ENCODE measurements at places on chromosomes 5 and 9.

DNA sequence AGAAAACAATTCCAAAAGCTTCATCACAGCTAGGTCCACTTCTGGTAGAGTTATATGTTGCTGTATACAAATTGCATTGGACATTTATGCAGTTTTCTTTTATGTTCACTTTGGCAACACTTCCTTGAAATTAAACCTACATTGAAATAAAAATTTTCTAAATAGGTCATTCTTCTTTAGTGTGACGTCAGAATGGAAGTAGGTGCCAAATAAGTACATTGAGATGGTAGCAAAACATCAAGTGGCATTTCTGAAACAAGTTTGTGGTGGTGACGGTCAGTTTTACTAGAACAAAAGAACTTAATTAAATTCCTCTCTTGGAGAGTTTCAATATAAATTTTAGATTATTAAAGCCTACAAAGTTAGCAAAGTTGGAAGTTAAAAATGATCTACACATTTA lies 895.1 kb downstream of the CDH9 start:
- no peak for DNase-seq

DNA sequence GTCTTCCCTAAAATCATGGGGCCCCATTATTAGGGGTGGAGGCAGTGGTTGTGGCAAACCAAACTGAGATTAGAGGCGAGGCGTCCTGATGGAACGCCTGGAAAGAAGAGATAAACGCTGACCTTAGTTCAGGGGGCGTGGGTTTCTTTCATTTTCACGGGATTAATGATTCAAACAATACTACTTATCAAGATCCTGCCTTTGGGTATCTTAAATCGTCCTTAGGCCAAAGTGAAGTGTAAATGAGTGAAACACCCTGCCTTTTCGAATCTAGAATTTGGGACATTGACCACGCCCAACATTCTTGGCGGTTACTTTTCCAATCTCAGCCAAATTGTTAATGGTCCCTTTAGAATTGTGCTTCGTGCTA lies 1.0 kb upstream of the UBTD2 start:
- DNase-seq, result no peak

GRCh38 chr5:40653221-40654022 lies 26.3 kb upstream of the PTGER4 start:
- no peak for DNase-seq

GRCh38 chr5:116032094-116032517 lies at the start of gene ARL14EPL:
ARL14EPL (plus strand) TSS chr5:116032472; CDS start chr5:116051466, 18,994 bp downstream.
- no peak for DNase-seq

DNA sequence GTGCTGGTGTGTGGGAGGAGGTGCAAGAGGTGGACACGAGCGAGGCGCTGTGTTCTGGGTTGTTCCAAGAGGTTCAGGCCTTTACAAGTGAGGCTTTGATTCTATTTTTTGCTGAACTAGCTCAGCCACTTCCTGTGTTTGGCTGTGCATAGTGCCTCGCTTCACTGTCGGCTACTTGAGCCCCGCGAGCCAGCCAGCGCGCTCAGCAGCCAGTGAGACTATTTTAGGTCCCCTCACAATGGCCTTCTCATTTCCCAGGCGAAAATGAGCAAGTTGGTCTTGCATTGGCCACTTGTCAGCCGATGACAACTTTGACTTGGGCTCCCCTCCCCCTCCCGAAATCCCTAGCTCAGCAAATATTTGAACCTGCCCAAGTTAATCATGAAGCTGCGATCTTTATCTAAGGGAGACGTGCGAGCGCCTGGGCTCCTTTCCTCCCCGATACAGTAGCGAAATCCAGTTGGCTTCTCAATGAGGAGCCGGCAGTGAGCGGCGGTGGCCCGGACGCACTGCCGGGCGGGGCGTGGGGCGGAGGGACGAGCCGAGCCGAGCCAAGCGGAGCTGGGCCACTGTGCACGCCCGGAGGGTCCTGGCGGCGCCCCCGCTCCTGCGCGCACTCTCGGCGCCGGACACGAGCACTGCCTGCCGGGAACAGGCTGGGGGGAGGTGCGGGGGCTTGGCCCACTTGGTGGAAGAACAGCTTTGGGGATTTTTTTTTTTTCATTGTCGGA lies 72.6 kb downstream of the PIK3R1 start:
- peak; percentile 57 for DNase-seq

GRCh38 chr9:115306865-115307264 lies 188.9 kb upstream of the TNC start:
- no peak for DNase-seq

DNA sequence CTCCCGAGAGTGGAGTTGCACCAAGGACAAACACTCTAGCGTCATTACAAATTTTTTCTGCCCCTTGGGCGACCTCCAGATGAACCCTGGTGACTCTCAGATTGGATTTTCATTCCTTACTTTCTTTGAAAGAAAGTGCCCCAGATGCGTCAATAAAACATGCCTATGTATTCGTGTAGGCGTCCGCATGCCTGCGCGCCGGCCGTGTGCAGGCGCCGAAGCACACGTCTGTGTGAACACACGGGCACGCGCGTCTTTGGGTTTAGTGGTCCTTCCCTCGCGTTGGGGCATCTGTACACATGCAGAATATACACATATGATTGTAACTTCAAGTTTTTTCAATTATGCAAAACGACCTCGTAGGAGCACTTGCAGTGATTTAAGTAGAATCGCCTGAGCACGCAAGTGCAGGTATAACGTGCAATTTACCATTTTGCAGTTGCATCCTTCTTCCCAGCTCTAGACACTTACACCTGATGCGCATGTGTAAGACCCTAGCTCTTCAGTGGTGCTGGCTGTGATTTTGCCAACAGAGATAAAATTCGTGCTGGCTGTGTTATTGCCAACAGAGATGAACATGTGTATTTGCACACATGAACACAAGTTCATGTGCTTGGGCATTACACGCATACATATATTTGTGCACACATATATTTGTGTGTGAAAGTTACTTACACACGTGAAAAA lies 1.9 kb upstream of the LHX2 start:
- DNase-seq, result no peak

GRCh38 chr5:52817818-52818217 lies 30.1 kb downstream of the ITGA1 start:
- no peak for DNase-seq

DNA sequence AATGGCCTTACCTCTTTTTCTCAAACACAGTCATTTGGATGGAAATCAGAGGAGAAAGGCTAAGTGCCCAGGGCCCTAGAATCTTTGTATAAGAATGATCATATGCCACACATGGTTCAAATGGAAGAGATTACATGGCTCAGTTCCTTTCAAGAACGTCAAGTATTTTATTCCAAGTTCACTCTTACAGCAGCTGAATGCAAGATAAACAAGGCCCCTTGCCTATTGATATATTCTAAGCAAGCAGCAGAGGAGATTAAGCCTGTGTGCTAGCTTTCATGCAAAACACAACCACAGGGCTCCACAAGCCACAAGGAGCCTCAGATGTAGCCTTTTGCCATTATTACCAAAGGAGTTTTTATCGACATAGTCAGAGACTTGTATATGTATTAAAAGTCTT lies 55.3 kb upstream of the SLCO6A1 start:
- no peak for DNase-seq

DNA sequence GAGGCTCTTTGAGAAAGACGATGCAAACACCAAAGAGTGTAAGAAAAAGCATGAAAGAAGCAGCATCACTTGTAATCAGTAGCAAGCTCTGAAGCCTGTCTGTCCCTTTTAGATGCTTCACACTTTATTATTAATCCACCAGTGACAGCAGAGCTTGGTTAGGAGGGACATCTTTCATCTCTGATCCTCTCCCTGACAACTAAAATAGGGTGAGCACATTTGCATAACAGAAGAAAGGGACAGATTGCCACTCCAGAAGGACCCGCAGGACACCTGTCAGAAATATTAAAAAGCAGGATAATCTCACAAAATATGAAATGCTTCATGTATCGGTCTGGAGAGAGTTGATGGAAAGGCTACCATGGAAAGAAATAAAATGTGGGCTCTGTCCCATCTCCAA lies 71.4 kb upstream of the MAP1B start:
- no peak for DNase-seq

GRCh38 chr5:134070725-134071613 lies 43.5 kb upstream of the TCF7 start:
- DNase-seq, result peak; percentile 48

DNA sequence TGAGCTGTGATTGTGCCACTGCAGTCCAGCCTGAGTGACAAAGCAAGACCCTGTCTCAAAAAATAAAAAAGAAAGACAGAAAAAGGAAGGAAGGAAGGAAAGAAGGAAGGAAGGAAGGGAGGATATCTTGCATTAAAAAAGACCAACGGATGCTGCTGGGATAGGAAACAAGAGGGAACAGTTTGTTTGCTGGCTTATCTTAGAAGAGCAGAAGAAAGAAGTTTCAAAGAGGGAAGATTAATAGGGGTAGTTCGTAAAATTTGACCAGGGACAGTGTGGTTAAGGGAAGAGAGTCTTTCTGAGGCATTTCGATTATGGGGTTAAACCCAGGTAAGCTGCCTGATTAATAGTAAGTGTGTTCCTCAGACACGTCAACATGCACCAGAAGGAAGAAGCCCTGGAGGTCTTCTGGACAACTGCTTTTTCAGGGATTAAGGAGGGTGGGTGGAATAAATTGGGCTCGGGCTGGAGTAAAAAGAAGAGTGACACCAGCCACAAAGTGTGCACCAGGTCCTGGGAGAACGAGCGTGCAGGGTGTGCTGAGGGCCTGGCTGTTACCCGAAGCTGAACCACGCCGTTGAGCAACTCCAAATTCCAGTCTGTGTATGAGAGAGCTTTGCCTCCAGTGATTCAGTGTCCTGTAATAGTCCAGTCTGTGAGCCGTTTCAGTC lies 24.8 kb downstream of the FYB1 start:
- no peak for DNase-seq

- no peak for DNase-seq
These were observed 63.7 kb downstream of the LURAP1L start for GRCh38 chr9:12838546-12838945.

- DNase-seq, result no peak
These were observed 243.7 kb downstream of the PIK3R1 start for GRCh38 chr5:68459093-68459809.

GRCh38 chr5:68458416-68459021 lies 243.0 kb downstream of the PIK3R1 start:
- no peak for DNase-seq

DNA sequence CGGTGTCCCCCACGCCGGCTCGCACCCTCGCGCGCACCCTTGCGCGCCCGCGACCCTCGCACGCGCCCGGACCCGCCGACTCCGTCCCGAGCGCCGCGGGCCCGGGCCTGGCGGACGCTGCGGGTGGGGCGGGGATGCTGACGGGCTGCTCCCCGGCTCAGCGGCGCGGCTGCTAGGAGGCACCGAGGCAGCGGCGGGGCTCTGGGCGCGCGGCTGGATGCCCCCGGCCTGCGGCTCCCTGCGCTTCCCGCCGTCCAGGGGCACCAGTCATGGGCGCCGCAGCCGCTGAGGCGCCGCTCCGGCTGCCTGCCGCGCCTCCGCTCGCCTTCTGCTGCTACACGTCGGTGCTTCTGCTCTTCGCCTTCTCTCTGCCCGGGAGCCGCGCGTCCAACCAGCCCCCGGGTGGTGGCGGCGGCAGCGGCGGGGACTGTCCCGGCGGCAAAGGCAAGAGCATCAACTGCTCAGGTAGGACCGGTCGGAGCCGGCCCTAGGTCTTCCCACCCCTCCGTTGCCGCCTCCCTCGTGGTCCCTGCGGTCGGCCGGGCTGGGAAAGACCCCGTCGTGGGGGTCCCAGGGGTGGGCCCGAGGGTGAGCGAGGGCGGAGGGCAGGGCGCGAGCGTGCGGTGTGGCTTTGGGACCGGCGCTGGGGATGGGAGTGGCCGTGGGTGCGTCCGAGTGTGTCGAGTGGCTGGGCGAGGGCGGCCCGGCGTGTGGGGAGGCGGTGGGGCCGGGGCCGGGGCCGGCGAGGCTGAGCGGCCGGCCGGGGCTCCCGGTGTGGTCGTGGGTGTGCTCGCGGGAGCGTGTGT lies 530 bp downstream of the TMEFF1 start:
- peak; percentile 39 for DNase-seq

GRCh38 chr5:107957051-107957450 lies 286.3 kb upstream of the EFNA5 start:
- DNase-seq, result no peak

GRCh38 chr5:146697211-146697610 lies 181.2 kb upstream of the GPR151 start:
- no peak for DNase-seq

DNA sequence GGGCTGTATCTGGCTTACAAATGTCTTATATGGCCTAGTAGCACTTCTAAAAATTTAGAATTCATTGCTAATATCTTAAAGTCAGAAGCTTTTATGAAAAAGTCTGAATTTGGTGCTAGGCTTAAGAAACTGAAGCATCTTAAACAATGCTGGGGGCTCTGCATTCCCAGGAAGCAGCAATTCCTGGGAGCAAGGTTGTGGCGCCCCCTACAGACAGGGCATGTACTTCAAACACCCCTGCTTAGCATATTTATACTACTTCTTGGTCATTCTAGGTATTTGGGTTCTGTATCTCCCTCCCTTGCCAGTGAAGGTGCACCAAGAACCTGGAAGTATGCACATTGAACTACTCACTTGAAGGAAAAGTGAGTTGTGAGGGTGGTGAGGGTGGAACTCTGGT lies 64.6 kb upstream of the GRIA1 start:
- no peak for DNase-seq

- no peak for DNase-seq
These were observed 216.6 kb downstream of the TSSK1B start for GRCh38 chr5:113218200-113218599.

- no peak for DNase-seq
These were observed 94.1 kb upstream of the LIFR start for GRCh38 chr5:38650540-38650939.

DNA sequence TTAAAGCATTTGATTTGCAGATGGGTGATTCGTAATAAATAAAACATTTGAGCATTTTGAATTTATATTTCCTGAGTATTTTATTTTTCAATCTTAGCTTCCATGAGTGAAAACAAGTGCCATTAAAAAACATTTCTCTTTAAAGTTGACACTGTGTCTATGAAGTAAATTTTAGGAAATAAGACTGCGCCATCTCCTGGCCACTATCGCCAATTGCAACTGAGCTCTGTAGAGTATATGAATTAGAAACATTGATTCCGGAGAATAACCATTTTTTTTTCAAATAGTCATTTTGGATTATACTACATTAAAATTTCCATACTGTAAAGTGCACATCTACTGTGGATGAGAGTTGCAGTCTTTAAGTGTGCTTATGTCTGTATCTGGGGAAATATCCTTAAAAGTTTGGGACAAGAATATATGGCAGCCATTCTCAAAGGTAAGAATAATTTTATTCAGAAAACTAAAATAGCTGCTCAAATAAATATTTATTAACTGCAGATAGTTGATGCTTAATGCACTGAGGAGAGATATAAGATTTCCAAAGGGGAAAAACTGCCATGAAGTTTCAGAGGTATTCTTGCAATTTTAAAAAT lies 5.9 kb downstream of the DMRTA1 start:
- DNase-seq, result peak; percentile 27

DNA sequence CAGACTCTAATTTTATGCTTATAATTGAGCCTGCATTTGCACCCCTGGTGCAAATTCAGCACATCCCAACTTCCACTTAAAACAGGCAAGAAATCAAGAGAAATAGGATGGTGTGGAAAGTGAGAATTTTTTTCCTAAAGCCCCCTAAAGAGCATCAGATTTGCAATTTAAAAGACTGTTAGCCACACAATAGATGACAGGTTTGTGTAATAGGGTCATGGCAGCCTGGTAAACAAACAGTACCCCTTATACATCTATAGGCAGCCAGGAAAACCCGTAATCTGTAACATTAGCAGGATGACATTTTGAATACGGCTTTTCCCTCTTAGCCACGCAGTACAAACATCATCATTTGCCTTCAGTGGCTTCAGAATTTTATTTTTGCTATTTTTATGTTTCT lies 17.2 kb downstream of the EBF1 start:
- no peak for DNase-seq
